Tibial nerve (tissue), 4 donors: ENCODE measurements at places on chromosomes 1 and 21. TPM values are rescaled to one million over a fixed set of nuclear protein-coding genes. Genes with fewer than 3 reads are reported as not detected.

The SHE gene
- 17.9 TPM for total RNA-seq

The RGSL1 gene
- not detected for total RNA-seq

The FYB2 gene
- total RNA-seq = not detected

DNA sequence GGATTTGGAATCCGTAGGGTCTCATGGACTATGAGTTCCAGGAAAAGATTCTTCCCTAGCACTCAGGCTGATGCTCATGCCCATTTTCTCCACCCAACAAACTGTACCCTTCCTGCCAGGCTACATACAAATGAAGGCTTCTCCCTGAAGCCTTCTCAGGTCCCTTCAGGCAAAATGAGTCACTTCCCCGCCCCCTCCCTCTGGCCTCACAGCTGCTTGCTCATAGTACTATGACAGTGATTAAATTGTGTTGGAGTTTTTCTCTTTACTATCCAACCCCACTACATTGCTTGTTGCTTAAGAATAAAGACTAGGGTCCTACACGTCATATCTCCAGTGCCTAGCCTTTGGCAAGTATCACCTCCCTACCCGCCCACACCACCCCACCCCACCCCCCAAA lies 207.6 kb upstream of the NFIA start:
- H3K36me3 ChIP-seq = no peaks in the 10 kb centered on the region
- DNase-seq = no peak
- no peak overlapping the region for H3K4me3 ChIP-seq
- no peak overlapping the region for H3K27ac ChIP-seq
- no peaks in the 10 kb centered on the region for H3K27me3 ChIP-seq

- DNase-seq = no peak
- no peak overlapping the region for H3K27ac ChIP-seq
- no peaks in the 10 kb centered on the region for H3K4me1 ChIP-seq
Observed at GRCh38 chr1:4461726-4462290, 192.6 kb upstream of the AJAP1 start.

DNA sequence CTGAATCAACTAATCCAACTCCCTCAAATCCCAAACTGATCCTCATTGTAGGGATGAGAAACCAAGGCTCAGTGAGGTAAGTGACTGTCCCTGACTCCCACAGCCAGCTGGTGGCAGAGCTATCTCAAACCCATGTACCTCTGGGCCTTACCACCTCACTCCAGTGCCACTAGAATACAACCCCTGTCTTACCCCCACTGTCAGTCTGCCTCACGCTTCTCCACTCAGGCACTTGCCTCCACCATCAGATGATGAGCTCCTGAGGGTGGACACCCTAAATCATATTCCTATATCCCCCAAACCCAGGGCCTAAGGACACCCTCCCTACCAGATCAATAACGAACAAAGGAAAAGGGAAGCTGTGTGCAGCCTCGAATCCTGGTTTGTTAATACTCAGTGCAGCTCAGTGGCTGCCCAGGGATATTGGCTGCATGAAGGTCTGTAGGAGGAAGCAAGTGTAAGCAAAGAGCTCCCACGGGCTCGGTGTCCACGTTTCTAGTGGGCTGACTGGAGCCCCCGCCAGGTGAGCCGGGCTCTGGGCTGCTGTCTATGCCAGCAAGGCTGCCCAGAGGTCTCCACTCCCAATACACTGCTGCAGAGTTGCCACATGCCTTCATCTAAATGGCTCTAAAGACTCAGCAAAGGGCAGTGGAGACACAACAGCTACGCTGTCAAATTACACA lies 533.4 kb downstream of the MATN1 start:
- H3K4me1 ChIP-seq = peaks cover 6% of the 10 kb centered on the region
- H3K27me3 ChIP-seq = no peaks in the 10 kb centered on the region
- H3K36me3 ChIP-seq = no peaks in the 10 kb centered on the region
- no peak overlapping the region for H3K4me3 ChIP-seq

DNA sequence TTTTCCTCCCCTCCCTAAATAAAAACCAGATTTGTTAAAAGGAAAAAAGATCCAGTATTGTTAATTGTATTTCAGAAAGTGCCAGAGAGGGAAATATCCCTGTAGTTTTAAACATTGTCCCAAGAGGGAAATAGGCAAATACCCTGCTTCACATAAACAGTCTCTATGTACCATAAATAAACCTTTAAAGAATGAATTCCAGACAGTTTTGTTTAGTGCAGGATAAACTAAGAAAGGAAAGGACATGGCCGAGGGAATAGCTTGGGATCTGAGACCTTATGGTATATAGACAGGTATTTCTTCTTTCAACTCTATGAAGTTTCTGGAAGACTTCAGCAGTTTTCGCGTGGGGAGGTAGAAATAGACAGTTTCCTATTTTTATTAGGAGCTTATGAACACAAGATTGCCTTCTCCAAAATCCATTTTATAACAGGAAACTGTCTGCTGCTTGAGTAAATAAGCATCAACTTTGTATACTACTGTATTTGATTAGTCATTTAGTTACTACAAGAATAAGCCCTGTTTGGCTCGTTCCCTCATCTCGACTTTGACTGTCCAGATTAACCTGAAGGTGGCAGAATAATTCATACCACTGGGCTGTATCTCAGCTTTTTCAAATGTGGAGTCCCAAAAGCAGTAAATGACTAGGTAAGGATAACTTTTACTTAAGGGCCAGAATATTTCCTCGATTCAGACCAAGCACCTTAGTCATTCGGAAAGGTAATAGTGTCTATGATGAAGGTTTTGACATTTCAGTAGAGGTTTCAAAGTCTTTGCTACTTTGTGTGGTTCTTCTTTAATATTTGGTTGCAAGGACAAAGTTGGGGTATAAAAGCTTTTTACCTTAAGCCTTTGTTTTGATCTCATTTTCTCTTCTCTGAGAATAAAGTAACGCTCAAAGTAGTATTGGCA lies 177.5 kb downstream of the VPS13D start:
- peak overlapping the region; percentile 91 for H3K27ac ChIP-seq
- H3K4me3 ChIP-seq = no peak overlapping the region
- no peak for DNase-seq
- H3K36me3 ChIP-seq = peaks cover 17% of the 10 kb centered on the region

DNA sequence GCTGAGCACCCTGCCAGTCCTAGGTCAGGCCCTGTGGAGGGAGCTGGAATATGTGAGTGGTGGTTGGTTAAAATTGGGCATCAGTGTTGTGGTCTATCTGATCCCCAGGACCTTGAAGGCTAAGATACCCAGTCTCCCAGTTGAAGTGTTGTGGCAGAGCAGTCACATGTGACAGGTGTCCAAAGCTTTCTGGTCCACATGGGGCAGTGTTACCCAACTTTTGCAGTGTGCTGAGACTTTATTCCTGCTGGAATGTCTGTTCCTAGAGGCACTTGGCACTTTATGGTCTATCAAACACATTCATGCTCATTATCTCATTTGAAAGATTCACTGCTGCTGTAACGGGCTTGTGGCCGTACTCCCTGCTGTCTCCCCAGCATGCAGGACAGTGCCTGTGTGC lies 21.0 kb upstream of the LORICRIN start:
- no peaks in the 10 kb centered on the region for H3K4me1 ChIP-seq
- no peaks in the 10 kb centered on the region for H3K27me3 ChIP-seq
- no peak for DNase-seq
- no peaks in the 10 kb centered on the region for H3K36me3 ChIP-seq

DNA sequence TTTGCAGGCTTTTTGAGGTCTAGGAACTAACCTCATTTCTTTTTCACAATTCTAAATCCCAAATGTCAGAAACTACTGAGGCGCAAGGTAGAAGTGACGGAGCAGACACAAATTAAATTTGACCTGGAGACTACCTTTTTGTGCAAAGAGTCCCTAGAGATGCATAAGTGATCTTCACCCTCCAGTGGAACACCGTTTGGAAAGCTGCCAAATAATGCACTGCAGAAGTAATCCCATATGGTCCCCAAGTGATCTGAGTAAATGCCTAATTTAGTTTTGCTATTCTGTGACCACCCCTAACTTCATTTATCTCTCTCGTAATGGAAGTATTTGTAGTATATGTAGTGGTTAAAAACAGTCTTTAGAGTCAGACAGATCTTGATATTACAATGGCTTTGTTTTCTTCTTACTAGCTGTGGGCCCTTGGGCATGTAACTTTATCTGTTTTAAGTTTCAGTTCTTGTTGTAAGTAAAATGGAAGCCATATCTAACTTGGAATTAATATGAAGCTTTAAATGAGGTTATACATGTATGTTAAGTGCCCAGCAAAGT lies 70.4 kb upstream of the IPO9 start:
- no peak for DNase-seq
- H3K27me3 ChIP-seq = no peaks in the 10 kb centered on the region
- H3K27ac ChIP-seq = no peak overlapping the region
- H3K4me1 ChIP-seq = peaks cover 62% of the 10 kb centered on the region
